ENCODE measurements at places on chromosomes 4 and X.
A peak's percentile ranks its signal among the peaks of the same experiment; 100 is the strongest.

DNA sequence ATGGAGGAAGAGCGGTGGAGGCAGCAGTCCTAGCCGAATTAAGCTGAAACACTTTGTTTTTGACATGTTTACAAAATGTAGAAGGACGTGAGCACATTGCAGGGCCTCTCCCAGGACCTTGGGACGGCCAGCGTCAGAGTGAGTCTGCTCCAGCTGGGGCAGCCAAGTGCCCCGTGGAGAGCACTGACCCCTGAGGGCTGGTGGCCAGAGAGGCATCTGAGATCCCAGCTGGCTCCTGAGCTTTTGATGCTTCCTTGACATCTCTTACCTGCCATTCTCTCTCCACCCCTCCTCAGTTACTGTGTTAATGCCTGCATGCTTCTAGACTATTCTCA is 24.7 kb downstream of the NAT8L start:
- DNase-seq, result no peak

DNA sequence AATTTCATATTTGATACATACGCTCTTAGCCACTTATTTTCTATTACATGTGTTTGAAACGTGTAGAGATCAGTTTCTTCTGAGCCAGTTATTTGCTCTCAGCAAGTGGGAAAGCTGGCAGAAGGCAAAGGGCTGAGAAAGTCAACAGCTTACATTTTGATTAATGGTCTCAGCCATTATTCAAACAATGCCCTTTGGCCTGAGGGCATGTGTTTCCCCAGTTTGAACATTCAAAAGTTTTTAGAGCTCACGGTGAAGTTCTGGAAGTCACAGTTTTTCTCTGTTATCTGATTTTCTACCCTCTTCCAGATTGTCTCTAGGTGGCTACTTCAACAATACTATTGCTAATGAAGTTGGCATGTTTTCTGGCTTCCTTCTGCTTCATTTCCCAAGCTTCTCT is 591.8 kb upstream of the CPEB2 start:
- no peak for DNase-seq

DNA sequence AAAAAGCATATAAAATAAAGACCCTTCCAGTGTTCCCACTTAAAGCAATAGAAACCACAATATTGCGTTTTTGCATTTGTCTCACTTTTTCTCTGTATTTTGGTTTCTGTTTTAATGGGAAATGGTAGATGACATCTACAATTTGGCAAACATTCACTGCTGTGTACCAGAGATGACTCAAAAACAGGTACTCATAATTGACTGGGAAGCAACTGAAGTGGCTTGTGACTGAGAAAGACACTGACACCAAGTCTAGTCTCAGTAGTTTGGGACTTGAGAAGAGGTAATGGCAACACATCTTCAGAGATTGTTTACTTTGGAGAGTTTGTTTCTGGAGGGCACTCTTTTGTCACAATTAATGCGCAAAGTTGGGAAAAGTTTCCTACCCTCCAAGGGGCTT is 42.0 kb downstream of the AREG start:
- no peak for DNase-seq

DNA sequence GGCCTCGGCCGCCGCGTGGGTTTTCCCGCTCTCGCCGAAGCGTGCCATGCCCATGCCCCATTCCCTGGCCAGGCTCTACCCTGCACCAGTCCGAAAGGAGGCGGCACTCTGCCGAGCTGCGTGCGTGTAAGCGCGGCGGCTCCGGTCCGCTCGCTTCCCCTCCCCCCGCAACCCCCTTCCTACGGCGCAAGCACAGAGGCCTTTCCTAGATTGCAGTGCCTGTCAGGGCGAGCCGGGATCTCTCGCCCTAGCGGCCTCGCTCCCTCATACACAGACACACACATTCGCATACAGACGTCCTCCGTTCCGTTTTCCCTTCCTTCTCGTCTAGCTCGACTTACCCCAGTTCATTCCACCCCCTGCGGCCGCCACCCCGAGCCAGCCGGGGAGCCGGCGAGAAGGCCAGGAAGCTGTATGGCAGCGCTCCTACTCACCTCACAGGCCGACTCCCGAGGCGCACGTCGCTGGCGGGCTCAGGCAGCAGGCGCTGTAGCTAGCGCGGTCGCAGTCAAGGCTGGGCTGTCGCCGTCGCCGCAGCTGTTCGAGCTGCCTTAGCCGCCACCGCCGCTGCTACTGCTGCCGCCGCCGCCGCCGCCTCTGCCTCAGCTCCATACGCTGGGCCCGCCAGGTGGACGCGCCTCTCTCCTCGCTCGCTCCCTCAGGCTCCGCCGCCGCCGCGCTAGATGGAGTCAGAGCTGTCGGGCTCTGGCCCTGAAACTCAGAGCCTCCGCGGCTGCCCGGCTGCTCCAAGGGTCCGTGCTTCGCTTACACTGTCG is 615 bp downstream of the NEXMIF start:
- no peak for DNase-seq

DNA sequence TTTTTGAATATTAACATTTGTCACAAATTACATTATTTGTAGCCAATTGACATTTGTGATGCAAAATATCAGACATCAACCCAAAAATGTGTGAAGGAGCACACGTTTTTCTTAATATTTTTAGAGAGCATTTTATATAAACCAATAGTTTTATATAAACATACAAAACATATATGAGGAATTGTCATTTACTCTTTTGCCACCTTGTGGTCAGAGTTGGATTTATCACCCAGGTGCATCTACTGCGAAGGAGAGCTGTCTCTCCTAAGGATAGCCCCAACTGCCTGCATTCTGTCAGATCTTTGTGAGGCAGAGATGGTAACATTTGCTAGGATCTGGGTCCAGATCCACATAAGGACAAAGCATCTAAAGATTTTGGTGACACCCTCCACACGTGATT is 2.5 kb upstream of the USP27X start:
- peak; percentile 37 for DNase-seq

GRCh38 chrX:154123241-154124219 is 20.5 kb upstream of the OPN1LW start:
- DNase-seq, result no peak

GRCh38 chr4:169068423-169068822 is 58.4 kb upstream of the CBR4 start:
- no peak for DNase-seq

- no peak for DNase-seq
Measured at GRCh38 chrX:75390470-75390869, 116.6 kb downstream of the UPRT start.

DNA sequence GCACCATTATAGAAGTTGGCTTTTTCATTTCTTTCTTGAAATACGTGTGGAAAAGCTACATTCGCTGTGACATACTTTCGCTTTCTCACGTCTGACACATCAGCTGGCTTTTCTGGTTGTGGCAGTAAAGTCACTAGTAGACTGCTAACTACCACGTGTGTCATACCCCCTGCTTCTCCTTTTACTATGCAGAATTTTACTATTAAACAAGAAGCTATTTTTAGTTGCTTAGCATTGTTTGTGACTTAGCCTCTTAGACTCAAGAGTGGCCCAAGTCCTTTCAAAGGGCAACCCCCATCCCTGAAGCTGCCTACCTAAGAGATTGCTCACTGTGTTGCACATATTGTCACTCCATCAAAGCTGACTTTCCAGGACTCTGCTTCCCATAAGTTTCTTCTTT is 2.1 kb upstream of the IL2 start:
- peak; percentile 32 for DNase-seq

- no peak for DNase-seq
Measured at GRCh38 chr4:161762796-161763195, 401.0 kb downstream of the FSTL5 start.

GRCh38 chrX:54994668-54995351 is 822 bp upstream of the PFKFB1 start:
- DNase-seq, result no peak

DNA sequence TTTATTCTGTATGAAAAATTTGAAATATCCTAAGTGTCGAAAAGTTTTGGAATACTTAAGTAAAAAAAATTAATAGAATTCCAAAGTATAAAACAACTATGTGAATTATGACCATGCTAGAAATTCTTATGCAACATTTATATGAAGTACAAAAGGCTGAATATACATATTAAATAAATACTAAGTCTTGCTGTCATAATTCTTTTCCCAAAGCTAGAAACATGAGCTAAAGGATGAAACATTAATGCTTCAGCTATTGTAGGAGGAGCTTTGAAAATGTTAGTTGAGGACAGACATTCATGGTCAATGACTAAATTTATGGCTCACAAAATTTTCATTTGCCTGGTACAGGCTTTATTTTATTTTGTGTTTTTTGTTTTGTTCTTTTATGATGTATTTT is 207.3 kb downstream of the GABRB1 start:
- no peak for DNase-seq

DNA sequence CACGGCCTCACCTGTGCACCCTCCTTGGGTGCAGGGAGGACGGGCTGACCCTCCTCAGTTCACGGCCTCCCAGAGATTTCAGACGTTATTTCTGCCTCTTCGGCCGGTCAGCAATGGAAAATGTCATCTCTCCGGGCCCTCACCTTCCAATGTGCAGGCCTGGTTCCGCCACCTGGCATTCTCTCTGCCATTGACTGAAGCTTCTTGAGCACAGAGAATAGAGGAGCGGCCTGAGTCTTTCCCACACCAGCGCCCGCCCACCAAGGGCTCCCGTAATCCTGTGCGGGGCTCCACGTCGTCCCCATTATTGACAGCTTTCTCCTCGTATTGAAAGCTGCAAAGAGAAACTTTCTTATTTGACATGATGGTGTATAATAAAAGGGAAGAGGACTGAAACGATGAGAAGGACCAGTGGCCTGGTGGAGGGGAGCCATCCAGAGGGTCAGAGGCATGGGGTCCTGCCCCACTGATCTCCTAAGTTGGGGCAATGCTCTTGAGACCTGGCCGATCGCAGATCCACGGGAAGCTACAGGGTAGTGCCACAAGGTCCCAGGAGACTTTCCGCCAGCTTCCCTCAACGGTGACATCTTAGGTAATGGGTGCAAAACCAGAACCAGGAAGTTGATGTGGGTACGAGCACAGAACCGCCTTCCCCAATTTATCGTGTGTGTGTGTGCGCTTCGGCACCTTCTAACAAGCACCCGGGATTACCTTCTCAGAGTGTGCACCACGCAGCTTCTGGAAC is 20.6 kb downstream of the HTRA3 start:
- no peak for DNase-seq

DNA sequence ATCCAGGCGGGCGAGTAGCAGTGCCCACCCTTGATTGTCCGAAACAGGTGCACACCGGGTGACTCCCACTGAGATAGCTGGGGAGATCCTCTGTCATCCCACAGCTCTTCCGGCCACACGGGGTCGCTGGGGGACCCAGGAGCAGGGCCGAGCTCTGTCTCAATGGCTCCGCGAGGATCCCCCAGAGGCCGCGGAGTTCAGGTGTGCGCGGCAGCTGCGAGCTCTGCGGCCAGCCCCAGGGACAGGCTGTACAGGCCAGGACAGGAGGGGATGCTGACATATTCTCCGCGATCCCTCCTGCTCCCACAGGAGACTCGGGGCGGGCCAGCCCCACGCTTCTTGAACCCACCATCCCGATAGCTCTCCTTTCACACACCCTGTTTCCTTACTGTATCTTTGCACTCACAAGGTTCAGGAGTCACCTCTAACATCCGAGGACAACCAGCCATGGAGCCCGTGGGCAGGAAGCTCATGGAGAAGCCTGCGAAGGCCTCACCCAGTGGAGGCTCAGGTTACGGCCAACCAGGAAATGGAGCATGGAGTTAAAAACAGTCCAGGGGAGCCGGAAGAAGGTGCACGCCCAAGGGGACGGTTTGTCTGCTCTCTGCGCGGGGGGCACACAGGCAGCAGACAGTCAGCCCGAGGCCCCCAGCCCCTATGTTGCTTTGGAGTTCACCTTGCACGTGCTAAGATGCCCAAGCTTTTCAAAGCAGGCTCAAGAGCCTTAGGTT is 77.9 kb upstream of the AMELX start:
- DNase-seq, result no peak

- DNase-seq, result no peak
Measured at GRCh38 chr4:95513022-95513421, 35.8 kb downstream of the UNC5C start.

DNA sequence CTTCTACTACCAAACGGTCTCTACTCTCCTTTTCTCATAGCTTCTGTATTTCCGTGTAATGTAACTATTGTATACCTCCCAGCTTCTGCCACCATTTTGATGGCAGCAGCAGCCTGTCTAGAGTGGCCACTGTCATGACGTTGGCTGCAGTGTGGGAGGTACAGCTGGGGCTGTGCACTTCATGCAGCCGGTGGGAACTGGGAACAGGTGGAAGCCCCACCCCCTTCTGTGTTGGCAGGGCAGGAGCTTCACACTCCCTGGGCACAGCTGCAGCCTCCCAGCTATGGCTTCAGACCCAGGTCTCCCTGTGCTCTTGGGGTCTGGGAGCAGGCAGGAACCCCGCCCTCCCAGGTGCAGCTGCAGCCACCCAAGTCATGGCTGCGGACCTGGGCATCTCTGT is 49.8 kb upstream of the SEC24B start:
- DNase-seq, result no peak

Data from ACHN (cell line).